ENCODE measurements at places on chromosomes 1 and 21.

DNA sequence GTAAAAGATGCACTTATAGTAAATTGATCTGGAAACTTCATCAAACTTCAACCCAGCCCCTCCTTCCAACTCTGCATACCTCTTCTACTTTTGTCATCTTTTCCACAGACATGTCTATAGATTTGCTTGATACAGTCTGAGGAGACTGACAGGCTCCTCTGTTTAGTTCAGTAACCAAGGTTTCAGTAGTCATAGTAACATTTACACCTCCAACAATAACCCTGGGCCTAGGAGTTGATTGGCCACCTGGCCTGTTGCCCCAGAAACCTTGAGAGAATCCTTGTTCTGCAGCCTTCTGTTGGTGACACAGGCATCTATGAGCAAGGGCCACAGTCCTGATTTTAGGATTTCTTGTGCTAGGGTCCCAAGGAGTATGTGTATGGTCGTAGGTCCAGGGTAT is at the start of gene CFAP141:
CFAP141 (minus strand) TSS at position 138 of the 400 bp plus-strand sequence; CDS start at position 112, 26 bp downstream.
- no peak within 1 kb of the TSS for H3K4me3 ChIP-seq
- no peaks in the 10 kb centered on the region for H3K4me1 ChIP-seq
- H3K27ac ChIP-seq: no peak within 1 kb of the TSS
- peaks cover 28% of the 10 kb centered on the region for H3K36me3 ChIP-seq

DNA sequence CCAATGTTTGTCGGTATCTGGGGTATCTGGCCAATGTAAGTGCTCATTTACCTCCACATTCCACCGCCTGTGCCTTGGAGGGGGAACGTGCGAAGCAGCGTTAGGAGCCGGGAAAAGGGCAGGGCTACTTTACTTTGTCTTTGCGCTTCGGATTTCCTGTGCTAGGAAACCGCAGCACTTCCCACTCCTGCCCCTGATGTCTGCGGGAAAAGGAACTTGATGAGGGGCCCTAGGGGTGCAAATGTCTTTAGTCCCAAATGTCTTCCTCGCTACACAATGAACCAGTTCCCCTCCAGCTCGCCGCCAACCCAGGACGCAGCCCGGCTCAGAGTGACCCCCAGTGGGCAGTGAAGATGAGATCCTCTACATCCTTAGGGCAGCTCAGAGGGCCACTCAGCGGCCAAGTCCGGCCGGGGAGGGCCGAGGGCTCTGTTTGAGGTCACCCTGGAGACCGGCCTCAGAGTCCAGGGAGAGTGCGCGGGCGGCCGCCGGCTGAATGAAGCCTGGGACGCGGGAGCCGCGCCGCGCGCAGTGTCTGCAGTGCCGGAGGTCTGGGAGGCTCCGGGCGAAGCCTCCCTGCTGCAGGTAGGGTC is at the start of gene DYNLT5:
DYNLT5 (plus strand) TSS at position 460 of the 593 bp plus-strand sequence. CDS start 2,200 bp downstream, outside the sequence.
- DNase-seq: peak; percentile 35
- no peaks in the 10 kb centered on the region for H3K27me3 ChIP-seq
- H3K4me1 ChIP-seq: peaks cover 8% of the 10 kb centered on the region
- peak within 1 kb of the TSS; percentile 58 for H3K4me3 ChIP-seq
- H3K27ac ChIP-seq: no peak within 1 kb of the TSS

DNA sequence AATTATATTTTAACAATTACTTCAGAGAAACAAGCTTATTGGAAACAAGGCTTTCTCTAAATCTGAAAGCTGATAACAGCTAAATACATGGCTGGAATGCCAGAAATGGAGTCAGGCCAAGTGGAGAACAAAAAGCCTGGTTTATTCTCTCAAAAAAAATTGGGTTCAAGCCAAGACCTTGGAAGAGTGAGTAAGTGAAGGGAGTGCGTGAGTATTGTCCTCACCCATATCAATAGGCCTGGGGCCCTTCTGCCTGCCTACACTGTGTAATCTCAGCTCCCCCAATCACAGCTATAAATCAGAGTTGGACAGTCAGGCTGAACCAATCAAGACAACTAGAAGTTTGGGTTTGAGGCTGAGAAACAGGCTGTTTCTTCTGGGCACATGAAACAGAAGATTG is 7.4 kb downstream of the KYAT3 start:
- no peak overlapping the region for H3K4me3 ChIP-seq
- no peaks in the 10 kb centered on the region for H3K27me3 ChIP-seq
- peak overlapping the region; percentile 61 for H3K27ac ChIP-seq

- no peaks in the 10 kb centered on the region for H3K4me1 ChIP-seq
- H3K27me3 ChIP-seq: no peaks in the 10 kb centered on the region
- DNase-seq: no peak
- H3K36me3 ChIP-seq: no peaks in the 10 kb centered on the region
- H3K4me3 ChIP-seq: no peak overlapping the region
- no peak overlapping the region for H3K27ac ChIP-seq
Observed at GRCh38 chr1:116334868-116335635, 38.0 kb upstream of the ATP1A1 start.
